ENCODE measurements at places on chromosomes 12 and 14. TPM values are rescaled to one million over a fixed set of nuclear protein-coding genes. Genes with fewer than 3 reads are reported as not detected.

- H3K4me1 ChIP-seq = no peaks in the 10 kb centered on the region
- no peak overlapping the region for H3K4me3 ChIP-seq
- no peak for DNase-seq
- H3K27ac ChIP-seq = no peak overlapping the region
- no peaks in the 10 kb centered on the region for H3K27me3 ChIP-seq
Observed at GRCh38 chr14:30115756-30116155, 188.1 kb upstream of the PRKD1 start.

GRCh38 chr12:2429032-2429431 is 365.7 kb upstream of the FKBP4 start:
- H3K27ac ChIP-seq = no peak overlapping the region
- H3K36me3 ChIP-seq = no peaks in the 10 kb centered on the region
- H3K4me3 ChIP-seq = no peak overlapping the region

GRCh38 chr14:29846339-29847055 is 81.2 kb downstream of the PRKD1 start:
- no peak overlapping the region for H3K4me3 ChIP-seq
- H3K27me3 ChIP-seq = no peaks in the 10 kb centered on the region
- H3K36me3 ChIP-seq = no peaks in the 10 kb centered on the region

- H3K4me1 ChIP-seq = peaks cover 8% of the 10 kb centered on the region
- DNase-seq = no peak
- H3K36me3 ChIP-seq = no peaks in the 10 kb centered on the region
- H3K27ac ChIP-seq = no peak overlapping the region
- H3K4me3 ChIP-seq = no peak overlapping the region
Observed at GRCh38 chr14:74133833-74134481, 49.2 kb downstream of the LIN52 start.

- H3K4me3 ChIP-seq = no peak overlapping the region
- no peaks in the 10 kb centered on the region for H3K36me3 ChIP-seq
- H3K27ac ChIP-seq = no peak overlapping the region
Observed at GRCh38 chr14:104882325-104882973, 17.4 kb downstream of the CEP170B start.

Gene HVCN1
- total RNA-seq = 3.9 TPM
